ENCODE measurements at places on chromosomes 13 and 19.
A peak's percentile ranks its signal among the peaks of the same experiment; 100 is the strongest.

DNA sequence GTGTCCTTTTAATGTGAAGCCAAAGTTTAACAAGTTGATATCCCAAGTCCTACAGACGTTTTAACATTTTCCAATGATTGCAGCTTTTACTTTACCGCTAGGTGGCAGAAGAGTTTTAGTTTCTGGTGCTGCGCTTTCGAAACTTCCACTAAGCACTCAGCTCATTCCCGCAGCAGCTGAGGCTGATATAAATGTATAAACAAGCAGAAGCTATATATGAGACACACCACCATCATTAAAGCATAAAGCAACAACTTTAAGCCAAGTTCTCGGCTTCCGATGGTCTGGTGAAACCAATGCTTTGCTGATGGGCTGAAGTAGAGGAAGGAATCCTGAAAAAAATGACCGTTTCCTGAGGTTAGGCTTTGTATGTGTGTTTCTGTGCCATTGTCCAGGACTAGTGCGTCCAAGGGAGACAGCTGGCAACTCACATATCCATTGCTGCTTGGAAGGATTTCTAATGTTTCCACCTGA, 753.9 kb downstream of the OLFM4 start:
- no peak overlapping the region for H3K27ac ChIP-seq
- H3K27me3 ChIP-seq = no peaks in the 10 kb centered on the region
- H3K4me1 ChIP-seq = no peaks in the 10 kb centered on the region
- peak; percentile 47 for DNase-seq

DNA sequence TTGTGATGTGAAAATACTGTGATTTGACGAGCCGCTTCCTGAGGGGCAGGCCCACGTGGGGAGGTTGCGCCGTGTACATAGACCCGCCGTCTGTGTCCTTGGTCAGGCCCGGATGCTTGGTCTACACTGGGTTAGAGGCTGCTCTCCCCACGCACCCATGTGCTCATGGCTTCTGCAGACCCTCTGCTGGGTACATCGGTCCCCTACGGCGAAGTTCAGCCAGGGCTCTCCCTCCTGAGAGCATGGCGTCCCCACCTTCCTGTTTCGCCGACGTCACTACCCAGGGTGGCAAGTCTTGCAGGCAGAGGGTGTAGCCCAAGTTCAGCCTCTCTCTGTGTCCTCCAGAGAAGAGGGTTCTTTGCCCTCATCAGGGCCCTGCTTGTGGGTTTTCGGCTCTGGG, 11.0 kb downstream of the COMP start:
- no peak overlapping the region for H3K27ac ChIP-seq
- H3K4me1 ChIP-seq = peaks cover 3% of the 10 kb centered on the region
- no peak overlapping the region for H3K4me3 ChIP-seq
- H3K27me3 ChIP-seq = peaks cover 92% of the 10 kb centered on the region
- no peaks in the 10 kb centered on the region for H3K36me3 ChIP-seq
- DNase-seq = no peak

- no peak for DNase-seq
- H3K4me1 ChIP-seq = peaks cover 8% of the 10 kb centered on the region
- no peak overlapping the region for H3K4me3 ChIP-seq
- no peaks in the 10 kb centered on the region for H3K27me3 ChIP-seq
Measured at GRCh38 chr19:48799358-48800300, 11.2 kb downstream of the BCAT2 start.

GRCh38 chr13:104869501-104869900, 1666.0 kb downstream of the EFNB2 start:
- H3K27ac ChIP-seq = no peak overlapping the region
- H3K36me3 ChIP-seq = no peaks in the 10 kb centered on the region
- DNase-seq = no peak
- peaks cover 1% of the 10 kb centered on the region for H3K27me3 ChIP-seq
- H3K4me1 ChIP-seq = no peaks in the 10 kb centered on the region
- H3K4me3 ChIP-seq = no peak overlapping the region

GRCh38 chr13:48567515-48568369, 34.9 kb upstream of the RCBTB2 start:
- no peak for DNase-seq
- no peak overlapping the region for H3K27ac ChIP-seq
- no peaks in the 10 kb centered on the region for H3K36me3 ChIP-seq
- no peaks in the 10 kb centered on the region for H3K4me1 ChIP-seq
- no peak overlapping the region for H3K4me3 ChIP-seq

DNA sequence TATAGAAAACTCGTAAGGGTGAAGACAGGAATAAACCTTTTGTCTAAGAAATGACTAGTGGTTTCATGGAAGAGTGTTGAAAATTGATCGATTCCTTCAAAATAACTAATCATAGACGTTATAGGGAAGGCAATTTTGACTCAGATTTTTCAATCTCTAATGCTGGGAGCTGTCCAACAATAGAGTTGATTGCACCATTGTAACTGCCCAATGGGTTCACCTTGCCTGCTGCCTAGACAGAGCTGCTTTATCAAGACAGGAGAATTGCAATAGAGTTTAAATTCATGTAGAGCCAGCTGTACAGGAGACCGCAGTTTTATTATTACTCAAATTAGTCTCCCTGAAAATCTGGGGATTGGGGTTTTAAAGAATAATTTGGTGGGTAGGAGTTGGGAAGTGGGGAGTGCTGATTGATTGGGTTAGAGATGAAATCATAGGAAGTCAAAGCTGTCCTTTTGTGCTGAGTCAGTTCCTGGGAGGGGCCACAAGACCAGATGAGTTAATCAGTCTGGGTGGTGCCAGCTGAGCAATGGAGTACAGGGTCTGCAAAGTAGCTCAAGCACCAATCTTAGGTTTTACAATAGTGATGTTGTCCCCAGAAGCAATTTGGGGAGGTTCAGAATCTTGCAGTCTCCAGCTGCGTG, 16.8 kb upstream of the ADGRE2 start:
- H3K36me3 ChIP-seq = no peaks in the 10 kb centered on the region
- H3K27me3 ChIP-seq = no peaks in the 10 kb centered on the region
- H3K4me1 ChIP-seq = no peaks in the 10 kb centered on the region
- H3K4me3 ChIP-seq = no peak overlapping the region

DNA sequence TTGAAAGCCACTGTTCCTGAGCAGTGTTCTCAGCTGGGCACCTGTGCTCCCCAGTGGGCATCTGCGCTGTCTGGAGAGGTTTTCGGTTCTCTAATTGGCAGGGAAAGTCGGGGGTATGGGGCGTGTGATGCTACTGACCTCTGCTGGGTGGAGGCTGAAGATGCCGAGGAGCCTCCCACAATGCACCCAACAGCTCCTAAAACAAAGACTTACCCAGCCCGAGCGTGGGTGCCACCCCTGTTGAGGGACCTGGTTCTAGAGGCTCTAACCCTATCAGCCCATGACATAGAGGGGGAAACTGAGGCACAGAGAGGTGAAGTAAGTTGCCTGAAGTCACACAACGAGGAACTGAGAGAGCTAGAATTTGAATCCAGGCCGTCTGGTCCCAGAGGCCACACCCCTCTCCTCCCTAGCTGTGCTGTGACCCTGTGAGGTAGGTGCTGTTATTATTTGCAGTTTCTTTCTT, 2.3 kb downstream of the SPACA4 start:
- H3K36me3 ChIP-seq = no peaks in the 10 kb centered on the region
- H3K4me3 ChIP-seq = no peak overlapping the region
- no peak overlapping the region for H3K27ac ChIP-seq
- H3K4me1 ChIP-seq = peaks cover 3% of the 10 kb centered on the region
- no peaks in the 10 kb centered on the region for H3K27me3 ChIP-seq

GRCh38 chr13:53100394-53101063, 71.9 kb downstream of the OLFM4 start:
- no peak overlapping the region for H3K27ac ChIP-seq
- DNase-seq = no peak
- H3K4me1 ChIP-seq = no peaks in the 10 kb centered on the region
- no peaks in the 10 kb centered on the region for H3K27me3 ChIP-seq
- no peak overlapping the region for H3K4me3 ChIP-seq
- no peaks in the 10 kb centered on the region for H3K36me3 ChIP-seq

- no peaks in the 10 kb centered on the region for H3K4me1 ChIP-seq
- H3K27me3 ChIP-seq = no peaks in the 10 kb centered on the region
- no peak overlapping the region for H3K4me3 ChIP-seq
Measured at GRCh38 chr19:34044021-34044420, 128.3 kb upstream of the LSM14A start.

GRCh38 chr13:82747958-82748357, 1134.3 kb downstream of the SLITRK1 start:
- no peak overlapping the region for H3K27ac ChIP-seq
- no peaks in the 10 kb centered on the region for H3K27me3 ChIP-seq
- no peaks in the 10 kb centered on the region for H3K36me3 ChIP-seq
- peaks cover 3% of the 10 kb centered on the region for H3K4me1 ChIP-seq

DNA sequence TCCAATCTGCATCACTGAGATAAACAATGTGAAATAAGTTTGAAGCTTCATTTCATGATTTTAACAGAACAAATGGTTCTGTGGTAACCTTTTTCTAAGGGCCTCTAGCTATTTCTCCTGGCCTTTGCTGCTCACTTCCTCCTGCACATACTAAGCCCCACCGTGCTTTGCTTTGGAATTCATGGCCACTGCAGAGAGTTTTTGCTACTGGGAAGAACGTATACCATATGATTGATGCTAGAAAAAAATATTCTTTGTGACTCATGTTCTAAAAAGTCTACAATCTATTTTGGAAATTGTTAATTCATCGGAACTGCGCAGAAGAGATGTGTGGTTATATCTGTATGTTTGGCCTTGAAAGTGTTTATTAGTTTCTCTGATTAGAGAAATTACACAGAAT, 747.3 kb downstream of the PCDH9 start:
- no peak for DNase-seq
- no peak overlapping the region for H3K27ac ChIP-seq
- H3K27me3 ChIP-seq = no peaks in the 10 kb centered on the region
- no peaks in the 10 kb centered on the region for H3K36me3 ChIP-seq
- no peak overlapping the region for H3K4me3 ChIP-seq
